Effector CD8-positive, alpha-beta T cell (primary cell): ENCODE measurements at places on chromosomes 1 and 21.

GRCh38 chr1:35058988-35059387 lies 20.2 kb upstream of the ZMYM1 start:
- no peak for DNase-seq

GRCh38 chr1:115782571-115783281 lies 14.2 kb upstream of the CASQ2 start:
- no peak for DNase-seq

GRCh38 chr1:78561856-78562255 lies 58.4 kb upstream of the IFI44L start:
- DNase-seq = no peak

- DNase-seq = no peak
Measured at GRCh38 chr1:99557546-99558202, 88.2 kb upstream of the PALMD start.

DNA sequence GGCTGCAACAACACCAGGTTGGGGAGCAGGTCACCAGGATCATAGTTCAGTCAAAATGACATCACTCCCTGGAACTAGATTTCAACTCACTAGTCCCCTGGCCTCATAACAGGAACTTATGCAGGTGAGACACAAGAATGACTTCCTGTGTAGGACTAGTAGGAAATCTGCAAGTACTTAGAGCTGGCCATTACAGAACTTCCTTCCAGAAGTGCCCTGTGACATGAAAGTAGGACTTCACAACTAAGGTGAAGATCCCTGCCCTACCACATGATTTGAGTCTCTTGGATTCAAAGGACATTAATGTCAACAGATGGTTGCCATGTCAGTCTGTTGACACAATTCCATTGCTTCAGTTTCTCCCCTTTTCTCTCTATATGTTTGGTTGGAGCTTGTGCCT lies 223.1 kb downstream of the RPS6KC1 start:
- DNase-seq = no peak

- DNase-seq = no peak
Measured at GRCh38 chr1:110505596-110505995, 13.4 kb downstream of the KCNA10 start.

DNA sequence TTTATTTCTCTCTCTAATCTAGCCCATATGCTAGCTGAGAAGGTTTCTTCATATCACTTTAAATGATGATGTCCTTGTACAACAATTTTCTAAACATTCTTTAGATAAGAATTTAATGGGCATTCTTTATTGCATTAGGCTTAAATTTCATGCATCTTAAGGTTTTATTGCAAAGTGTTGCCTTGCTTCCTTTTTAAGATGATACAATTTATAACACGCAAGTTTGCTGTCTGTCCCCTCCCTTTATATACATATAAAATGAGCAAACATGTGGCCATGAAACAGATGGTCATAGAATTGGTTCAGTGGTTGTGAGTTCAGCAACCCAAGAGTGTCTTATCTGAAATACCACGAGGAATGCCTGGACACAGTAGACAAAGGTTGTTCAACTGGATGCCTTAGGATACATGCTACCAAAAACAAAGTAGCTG lies 12.1 kb downstream of the NBPF3 start:
- DNase-seq = no peak

GRCh38 chr1:228015276-228016180 lies 8.7 kb downstream of the WNT3A start:
- no peak for DNase-seq

GRCh38 chr1:41110286-41110685 lies 88.8 kb upstream of the SLFNL1 start:
- no peak for DNase-seq

DNA sequence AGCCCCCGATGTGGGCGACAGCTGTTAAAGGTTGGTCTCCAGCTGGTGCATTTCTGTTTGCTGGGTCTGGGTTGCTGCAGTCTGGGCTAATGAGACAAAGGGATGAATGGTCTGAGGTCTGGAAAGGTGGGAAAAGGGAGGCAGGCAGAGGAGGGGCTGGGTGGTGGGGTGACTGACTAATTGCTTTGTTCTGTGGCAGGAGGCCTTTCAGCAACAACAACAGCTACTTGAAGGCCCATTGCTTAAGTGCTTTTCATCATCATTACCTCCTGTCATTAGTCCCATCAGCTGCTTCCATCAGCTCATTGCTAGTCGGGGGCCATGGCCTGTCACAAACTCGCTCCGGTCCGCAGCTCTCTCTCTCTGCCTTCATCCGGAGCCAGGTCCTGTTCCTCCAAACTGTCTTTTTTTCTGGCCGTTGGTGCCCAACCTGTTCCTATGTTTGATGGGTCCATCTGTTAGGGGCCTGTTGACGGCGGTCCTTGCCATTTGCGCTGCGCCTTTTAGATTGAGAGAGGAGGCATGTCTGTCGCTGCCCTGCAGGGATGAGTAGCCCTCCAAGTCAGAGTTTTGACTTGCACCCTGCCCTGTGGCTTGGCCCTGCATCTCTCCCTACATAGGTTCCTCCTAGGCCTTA lies 105.6 kb upstream of the PLXNA2 start:
- no peak for DNase-seq

GRCh38 chr1:14784790-14785773 lies 186.6 kb downstream of the KAZN start:
- DNase-seq = no peak
